ENCODE measurements at places on chromosomes 7 and 10.

DNA sequence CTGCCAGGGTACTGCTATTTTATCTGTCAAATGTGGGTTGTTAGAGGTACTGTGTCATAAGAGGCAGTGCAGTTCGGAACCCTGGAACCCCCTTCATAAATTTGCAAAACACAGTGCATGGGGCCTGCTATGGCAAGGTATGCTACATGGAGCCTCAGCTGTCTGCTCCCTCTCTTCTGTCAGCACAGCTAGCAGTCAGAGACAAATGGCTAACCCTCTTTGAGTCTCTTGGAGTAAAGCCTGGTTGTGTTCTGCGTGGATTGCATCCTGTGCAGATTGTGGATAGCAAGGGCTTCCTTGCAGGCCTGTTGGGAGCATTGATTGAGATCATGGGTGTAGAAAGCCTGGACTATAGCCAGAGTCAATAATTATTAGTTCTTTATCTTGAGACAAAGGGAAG is 397.8 kb downstream of the AUTS2 start:
- no peak for DNase-seq

DNA sequence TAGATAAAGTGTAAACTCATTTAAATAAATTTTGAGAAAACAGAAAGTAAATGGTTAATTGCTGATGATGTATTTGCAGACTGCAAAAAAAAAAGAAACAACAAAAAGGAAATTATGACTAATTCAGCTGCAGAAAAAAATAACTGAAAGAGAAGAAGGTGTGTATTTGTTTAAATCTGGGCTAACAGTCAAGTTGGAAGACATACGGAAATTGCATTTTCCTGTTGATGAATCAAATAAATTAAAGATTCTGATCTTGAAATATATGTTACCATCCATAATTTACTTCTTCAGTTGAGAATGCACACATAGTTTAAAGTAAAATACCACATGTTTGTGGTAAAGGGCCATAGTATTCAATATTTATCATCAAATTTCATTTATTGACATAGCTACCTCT is 19.3 kb upstream of the ING3 start:
- DNase-seq = peak; percentile 6

- no peak for DNase-seq
These were observed 24.7 kb upstream of the ANKRD1 start for GRCh38 chr10:90945491-90946070.

DNA sequence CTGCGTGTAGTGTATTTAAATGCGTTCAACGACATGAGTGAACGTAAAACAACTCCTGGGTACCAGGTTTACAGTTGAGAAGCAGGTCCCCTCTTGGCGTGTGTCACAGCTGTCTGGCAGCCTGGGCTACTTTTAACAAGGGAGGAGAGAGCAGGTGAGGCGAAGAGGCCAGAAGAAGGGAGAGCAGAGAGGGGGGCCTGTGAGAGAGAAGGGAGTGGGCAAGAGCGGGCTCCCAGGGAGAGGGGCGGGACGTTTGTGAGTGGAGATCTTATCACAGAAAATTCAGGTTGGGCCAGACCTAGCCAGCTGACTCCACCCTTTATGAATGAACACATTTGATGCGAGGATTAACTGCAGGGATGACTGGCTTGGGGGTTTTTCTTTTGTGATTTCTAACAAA is 154.0 kb downstream of the CAMK1D start:
- DNase-seq = no peak

- peak; percentile 52 for DNase-seq
These were observed 20.2 kb upstream of the PDGFA start for GRCh38 chr7:539731-540411.

GRCh38 chr10:73338801-73339368 is 19.8 kb downstream of the CFAP70 start:
- no peak for DNase-seq

DNA sequence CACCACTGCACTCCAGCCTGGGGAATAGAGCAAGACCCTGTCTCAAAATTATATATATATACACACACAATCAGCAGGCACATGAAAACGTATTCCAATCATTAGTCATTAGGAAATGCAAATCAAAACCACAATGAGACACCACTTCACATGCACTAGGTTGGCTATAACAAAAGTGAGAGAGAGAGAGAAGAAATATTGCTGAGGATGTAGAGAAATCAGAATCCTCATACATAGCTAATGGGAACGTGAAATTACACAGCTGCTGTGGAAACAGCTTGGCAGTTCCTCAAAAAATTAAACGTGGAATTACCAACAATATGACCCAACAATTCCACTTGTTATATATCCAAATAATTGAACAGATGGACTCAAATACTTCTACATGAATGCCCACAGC is 43.3 kb upstream of the CNNM1 start:
- peak; percentile 18 for DNase-seq

DNA sequence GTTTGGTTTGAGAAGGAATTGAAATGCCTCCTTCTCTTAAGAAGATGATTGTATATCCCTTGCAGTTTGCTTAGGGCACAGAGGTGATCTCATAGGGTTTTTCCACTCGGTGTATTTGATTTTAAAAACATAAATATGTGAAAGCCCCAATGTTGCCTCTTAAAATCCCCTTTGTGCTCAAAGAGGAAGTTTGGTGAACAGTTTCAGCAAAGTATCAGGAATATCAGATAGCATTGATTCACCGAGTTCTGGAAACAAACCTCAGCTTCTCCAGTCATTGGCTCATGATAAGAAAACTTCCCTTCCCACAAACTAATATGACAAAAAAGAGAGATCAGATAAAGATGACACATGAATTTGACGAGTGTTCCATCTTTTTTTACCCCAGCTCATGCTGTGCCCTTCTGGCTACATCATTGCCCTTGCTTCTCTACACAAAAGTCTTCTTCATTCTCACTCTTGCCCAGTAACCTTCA is 20.1 kb upstream of the SMNDC1 start:
- no peak for DNase-seq

DNA sequence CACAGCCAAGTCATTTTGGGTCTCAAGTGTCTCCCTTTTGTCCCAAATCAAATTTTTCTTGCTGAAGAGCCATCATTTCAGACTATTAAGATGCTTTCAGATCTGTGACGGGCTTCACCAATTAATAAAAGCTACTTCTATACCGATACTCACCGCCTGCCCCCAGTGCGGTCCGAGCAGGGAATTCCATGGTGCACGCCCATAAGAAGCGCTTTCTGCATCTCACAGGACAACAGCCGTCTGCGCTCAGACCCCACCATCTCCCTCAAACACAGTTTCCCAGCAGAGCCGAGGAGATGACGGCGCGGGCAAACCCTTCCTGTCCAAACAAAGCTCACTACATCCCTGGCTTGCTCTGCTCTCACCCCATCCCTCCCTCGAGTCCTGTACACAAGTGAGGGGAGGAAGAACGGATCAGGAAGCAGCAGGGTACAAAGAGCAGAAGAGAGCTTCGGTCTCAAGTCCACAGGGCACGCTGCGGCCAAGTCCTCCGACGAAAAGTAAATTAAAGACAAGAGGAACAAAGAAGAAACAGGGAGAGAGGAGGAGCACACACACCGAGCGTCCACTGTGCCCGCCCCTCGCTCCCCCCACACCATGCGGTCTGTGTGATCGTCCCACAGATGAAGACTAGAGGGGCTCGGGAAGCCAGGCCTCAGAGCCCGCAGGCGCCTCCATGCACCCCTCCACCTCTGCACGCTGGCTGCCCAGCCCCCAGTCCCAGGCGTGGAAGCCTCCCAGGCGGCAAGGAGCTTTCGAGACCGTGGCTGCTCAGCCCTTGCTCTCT is 121.9 kb downstream of the MAD1L1 start:
- DNase-seq = peak; percentile 48

DNA sequence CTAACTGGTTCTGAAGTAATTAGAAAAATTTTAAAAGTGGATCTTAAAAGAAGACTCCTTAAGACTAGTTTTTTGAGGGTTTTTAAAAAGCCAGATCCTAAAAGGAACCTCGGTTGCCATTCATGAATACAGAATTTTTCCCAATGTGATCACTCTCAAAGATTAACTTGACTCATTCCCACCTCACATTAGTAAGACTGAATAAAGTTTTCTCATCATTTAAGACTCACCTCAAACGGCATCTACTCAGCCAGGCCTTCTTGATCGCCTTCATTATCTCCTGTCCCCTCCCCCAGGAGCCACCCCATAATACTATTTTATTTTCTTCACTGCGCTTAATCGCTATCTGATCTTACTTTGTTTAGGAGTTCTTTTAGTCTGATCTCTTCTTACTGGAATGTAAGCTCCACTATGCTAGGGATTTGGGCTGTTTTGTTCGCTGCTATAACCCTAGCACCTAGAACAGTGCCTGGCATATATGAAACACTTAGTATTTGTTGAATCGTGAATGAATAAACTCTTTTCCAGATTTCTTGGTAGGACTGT is 55.9 kb upstream of the PCGF5 start:
- no peak for DNase-seq

DNA sequence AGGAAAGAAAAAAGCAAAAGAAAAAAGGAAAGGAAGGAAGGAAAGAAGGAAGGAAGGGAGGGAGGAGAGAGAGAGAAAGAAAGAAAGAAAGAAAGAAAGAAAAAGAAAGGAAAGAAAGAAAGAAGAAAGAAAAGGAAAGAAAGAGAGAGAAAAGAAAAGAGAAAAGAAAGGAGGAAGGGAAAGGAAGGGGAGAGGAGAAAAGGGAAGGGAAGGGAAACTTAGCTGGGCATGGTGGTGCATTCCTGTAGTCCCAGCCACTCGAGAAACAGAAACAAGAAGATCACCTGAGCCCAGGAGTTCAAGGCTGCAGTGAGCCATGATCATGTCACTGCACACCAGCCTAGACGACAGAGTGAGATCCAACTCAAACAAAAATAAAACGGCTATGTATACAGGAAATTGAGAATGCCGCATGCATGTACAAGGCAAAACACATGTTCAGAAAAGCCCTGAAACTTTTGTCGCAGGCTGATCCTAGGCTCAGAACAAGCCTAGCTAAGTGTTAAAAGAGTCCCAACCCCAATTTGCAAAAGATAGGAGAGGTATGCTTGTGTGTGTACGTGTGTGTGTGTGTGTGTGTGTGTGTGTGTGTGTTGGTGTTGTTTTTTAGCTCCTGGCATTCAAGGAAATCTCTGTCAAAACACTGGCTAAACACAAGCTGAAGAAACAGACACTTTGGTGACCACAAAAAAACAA is 6.6 kb upstream of the NPC1L1 start:
- peak; percentile 12 for DNase-seq

GRCh38 chr7:88346357-88346756 is 39.7 kb upstream of the STEAP4 start:
- DNase-seq = no peak

DNA sequence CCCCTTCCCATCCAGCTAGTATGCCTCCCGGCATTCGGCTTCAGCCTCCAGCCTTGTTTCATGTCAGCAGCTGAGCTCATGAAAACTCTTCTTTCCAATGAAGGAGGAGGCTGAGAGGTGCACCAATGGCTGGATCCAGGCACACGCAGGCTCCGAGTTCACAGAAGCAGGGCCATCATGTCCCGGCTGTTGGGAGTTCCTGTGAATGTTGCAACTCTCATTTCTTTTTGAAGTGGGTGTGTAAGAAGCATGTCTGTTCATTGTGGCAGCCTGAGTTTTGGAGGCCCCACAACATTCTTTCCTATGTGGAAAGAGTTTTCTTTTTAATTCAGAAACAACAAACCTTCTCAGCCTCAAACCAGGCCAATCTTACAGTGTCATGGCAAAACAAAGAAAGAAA is 89.7 kb downstream of the PTPRE start:
- peak; percentile 24 for DNase-seq

DNA sequence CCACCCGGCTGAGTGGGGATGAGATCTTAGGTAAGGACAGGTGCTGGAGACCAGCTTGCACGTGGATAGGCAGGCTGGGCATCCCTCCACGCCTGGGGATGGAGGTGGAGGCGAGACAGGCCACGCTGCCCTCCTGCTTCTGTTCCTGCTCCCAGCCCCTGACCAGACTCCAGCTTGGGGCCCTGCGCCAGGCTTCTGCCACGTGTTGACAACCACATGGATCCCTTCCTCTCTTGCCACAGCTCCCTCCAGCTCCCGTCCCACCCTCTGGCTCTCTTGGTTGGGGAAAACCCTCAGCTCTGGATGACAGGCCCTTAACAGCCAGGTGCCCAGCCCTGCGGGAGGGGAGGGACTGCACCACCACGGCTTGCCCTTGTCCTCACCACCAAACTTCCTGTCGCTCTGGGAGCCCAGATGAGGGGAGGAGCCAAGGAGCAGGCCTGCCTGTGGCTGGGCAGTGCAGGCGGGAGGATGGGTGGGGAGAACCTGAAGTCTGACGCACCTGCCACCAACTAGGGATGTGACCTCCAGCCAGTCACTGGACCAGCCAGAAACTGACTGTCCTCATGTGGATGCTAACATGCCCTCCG is 36.0 kb downstream of the KCNH2 start:
- DNase-seq = no peak

DNA sequence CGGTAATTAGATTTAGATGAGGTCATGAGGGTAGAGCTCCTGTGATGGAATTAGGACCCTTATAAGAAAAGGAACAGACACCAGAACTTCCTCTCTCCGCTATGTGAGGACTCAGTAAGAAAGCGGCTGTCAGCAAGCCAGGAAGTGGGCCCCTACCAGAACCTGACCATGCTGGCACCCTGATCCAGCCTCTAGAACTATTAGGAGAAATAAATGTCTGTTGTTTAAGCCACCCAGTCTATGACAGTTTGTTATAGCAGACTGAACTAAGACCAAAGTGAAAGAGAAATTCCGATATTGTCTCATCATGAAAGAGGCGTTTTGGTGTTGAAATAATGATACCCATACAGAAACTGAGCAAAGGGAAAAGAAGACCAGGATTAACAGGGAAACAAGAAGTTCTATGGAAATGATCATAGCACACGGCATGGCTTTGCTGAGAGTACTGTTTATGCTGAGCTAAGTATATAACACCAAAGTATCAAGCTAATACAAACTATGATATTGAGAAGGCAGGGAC is 9.2 kb downstream of the CLEC2L start:
- DNase-seq = no peak

DNA sequence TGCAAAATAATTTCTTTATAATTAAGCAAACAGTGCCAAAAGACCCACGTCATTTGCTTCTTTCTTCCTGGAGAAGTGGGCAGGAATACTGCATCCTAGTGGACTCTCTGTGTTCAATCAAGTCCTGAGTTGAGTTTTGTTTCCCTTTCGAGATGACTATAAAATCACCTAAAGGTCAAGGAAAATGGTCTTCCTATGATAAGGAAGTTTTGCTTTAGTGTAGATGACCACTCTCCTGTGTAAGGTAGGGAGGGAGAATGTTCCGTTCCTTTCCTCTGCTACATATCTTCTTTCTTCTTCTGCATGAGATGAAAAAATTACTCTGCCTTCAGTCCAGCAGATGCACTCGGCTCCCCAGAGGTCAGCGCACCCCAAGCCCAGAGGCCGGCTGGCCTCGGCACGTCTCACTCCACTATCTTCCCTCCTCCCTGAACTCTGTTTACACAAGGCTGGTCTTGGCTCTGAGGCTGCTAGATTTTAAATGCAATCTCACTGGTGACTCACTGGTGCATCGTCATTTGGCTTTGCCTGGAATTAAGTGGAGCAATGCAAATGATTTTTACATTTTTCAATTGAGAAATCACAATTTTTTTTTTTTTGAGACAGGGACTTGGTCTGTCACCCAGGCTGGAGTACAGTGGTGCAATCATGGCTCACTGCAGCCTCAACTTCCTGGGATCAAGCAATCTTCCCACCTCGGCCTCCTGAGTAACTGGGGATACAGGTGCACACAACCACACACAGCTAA is 18.6 kb upstream of the VDAC2 start:
- DNase-seq = peak; percentile 98

GRCh38 chr10:17257466-17258321 is 29.7 kb downstream of the VIM start:
- DNase-seq = peak; percentile 86

- no peak for DNase-seq
These were observed 651.8 kb downstream of the INHBA start for GRCh38 chr7:41051062-41051461.

All from fibroblast of lung (primary cell).